T-helper 2 cell treated with Interferon-gamma antibody and Interleukin-4, amounts not matched to agents 5 μg/mL and 100 μg/mL, for 36 hours (primary cell): ENCODE measurements at places on chromosomes 4 and X.
A peak's percentile ranks its signal among the peaks of the same experiment; 100 is the strongest.

- no peak for DNase-seq
Observed at GRCh38 chrX:50618788-50619558, 148.3 kb upstream of the DGKK start.

- no peak for DNase-seq
Observed at GRCh38 chrX:14030174-14030530, 460 bp upstream of the GEMIN8 start.

- DNase-seq = no peak
Observed at GRCh38 chr4:4323705-4324534, 33.9 kb downstream of the ZBTB49 start.

DNA sequence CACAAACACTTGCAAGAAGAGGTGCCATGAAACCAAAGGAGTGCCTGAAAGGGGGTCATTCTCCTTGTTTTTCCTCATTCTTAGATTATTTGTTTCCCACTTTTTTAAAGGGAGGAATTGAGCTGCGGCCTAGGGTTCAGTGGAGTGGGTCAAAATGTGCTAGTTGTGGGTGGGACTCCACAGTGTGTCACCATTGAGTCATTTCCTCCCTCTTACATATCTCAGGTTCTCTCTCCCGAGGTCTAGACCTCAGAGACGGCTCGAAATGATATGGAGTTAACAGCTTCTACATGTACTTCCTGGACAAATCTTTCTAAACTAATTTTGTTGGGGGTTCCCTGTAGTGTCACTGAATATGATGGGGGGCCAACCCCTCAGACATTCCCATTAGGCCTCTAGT, 328.4 kb upstream of the SPANXN1 start:
- no peak for DNase-seq

- no peak for DNase-seq
Observed at GRCh38 chr4:128354205-128354821, 66.7 kb upstream of the PGRMC2 start.

- DNase-seq = no peak
Observed at GRCh38 chr4:97987019-97987648, 156.1 kb downstream of the STPG2 start.

GRCh38 chr4:11698033-11698432, 269.3 kb upstream of the HS3ST1 start:
- DNase-seq = no peak

DNA sequence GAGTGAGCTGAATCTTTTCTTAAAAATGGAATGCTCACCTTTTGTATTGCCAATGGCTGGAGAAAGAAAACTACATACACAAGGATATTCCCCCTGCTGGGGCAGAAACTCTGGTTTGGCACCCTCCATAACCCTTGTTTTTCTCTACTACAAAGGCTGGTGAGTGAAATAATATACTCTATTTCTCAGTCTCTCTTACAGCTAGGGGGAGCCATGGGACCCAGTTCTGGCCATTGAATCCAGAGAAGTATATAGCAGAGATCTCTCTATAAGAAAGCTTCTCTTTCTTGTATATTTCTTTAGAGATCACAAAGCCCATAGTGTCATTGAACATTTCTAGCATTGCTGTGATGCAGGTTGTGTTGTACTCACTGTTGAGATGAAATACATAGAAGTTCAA, 49.8 kb downstream of the SMPX start:
- DNase-seq = no peak

DNA sequence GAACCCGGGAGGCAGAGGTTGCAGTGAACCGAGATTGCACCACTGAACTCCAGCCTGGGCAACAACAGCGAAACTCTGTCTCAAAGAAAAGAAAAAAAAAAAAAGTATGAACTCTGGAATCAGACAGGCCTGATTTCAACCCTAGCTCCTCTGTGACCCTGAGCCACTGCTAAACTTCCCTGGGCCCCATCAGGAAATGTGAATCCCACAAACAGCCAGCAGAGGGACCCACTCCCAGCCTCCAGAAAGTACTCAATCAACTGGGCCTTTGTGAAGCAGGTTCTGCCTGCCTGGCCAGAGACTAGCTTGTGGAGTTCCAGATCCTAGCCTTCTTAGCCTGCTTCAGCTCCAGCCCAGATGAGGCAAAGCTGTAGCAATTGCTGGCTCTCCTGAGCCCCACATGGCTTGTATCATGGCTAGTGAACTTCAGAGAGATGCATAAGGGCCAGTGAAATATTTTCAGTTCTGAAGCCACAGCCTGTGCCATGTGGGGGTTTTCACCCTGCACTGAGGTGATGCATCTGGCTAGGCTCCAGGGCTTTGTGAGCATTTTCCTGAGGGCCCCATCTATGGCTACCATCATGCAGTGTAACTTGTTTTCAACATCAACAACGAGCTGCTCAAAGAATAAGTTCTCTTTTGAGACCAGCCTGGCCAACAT, 7.2 kb upstream of the IDS start:
- peak; percentile 35 for DNase-seq

DNA sequence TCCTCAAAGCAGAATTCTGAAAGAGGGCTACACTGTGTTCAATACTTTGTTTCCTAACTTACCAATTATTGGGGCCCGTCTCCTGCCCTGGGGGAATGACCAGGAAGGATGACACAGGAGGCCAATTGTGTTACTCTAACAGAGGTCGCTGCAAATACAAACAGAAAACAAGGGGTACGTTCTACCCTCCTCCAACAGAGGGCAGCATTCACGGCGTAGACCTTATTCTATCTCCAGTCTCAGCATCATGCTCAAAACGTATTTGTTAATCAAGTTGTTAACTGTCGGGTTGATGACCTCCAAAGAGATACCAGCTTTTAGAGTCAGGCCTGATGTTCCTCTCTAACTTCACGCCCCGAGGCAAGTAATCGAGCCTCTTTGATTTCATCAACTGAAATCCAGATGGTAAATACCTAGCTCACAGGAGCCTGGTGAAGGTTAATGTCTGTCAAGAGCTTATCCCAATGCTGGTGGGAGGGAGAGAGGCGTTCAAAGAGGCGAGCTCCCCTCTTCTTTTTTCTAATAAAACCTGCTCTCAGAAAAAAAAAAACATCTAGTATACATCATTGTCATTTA, 181.0 kb upstream of the KCNIP4 start:
- DNase-seq = peak; percentile 5
